ENCODE measurements at places on chromosomes 12 and 14. TPM values are rescaled to one million over a fixed set of nuclear protein-coding genes. Genes with fewer than 3 reads are reported as not detected.

- no peak overlapping the region for H3K4me3 ChIP-seq
- no peak overlapping the region for H3K27ac ChIP-seq
- no peaks in the 10 kb centered on the region for H3K4me1 ChIP-seq
- DNase-seq, result no peak
- H3K36me3 ChIP-seq, result no peaks in the 10 kb centered on the region
- no peaks in the 10 kb centered on the region for H3K27me3 ChIP-seq
Measured at GRCh38 chr12:131276501-131277185, 322.9 kb downstream of the ADGRD1 start.

- H3K27me3 ChIP-seq, result no peaks in the 10 kb centered on the region
- H3K4me3 ChIP-seq, result no peak overlapping the region
- H3K4me1 ChIP-seq, result no peaks in the 10 kb centered on the region
- no peaks in the 10 kb centered on the region for H3K36me3 ChIP-seq
- no peak overlapping the region for H3K27ac ChIP-seq
Measured at GRCh38 chr14:69428289-69428998, 30.0 kb downstream of the SLC39A9 start.

SP1 gene
- total RNA-seq, result 65.6 TPM

GLIPR1L1 gene
- total RNA-seq, result not detected

DNA sequence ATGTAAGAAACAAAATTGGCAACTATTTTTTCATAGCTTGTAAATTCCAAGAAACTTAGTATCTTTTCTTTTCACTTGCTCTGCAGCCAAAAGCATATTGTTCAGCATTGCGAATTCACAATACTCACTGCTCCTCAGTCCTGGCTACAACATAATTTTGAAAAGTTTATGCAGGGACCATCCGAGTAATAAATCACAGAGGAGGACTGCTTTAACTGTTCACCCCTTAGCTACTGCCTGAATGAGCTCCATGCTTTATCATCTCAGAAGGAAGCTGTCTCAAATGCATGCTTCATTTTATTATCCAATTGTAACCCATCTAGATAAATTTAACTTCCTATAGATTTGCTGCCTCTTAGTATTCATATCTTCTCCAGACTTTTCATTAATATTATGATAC, 827.8 kb downstream of the DIO2 start:
- no peak overlapping the region for H3K4me3 ChIP-seq
- no peak overlapping the region for H3K27ac ChIP-seq
- H3K27me3 ChIP-seq, result no peaks in the 10 kb centered on the region
- no peaks in the 10 kb centered on the region for H3K36me3 ChIP-seq
- DNase-seq, result no peak
- H3K4me1 ChIP-seq, result no peaks in the 10 kb centered on the region

DPPA3 gene
- total RNA-seq, result not detected

CRIP1 gene
- 75.4 TPM for total RNA-seq

DNA sequence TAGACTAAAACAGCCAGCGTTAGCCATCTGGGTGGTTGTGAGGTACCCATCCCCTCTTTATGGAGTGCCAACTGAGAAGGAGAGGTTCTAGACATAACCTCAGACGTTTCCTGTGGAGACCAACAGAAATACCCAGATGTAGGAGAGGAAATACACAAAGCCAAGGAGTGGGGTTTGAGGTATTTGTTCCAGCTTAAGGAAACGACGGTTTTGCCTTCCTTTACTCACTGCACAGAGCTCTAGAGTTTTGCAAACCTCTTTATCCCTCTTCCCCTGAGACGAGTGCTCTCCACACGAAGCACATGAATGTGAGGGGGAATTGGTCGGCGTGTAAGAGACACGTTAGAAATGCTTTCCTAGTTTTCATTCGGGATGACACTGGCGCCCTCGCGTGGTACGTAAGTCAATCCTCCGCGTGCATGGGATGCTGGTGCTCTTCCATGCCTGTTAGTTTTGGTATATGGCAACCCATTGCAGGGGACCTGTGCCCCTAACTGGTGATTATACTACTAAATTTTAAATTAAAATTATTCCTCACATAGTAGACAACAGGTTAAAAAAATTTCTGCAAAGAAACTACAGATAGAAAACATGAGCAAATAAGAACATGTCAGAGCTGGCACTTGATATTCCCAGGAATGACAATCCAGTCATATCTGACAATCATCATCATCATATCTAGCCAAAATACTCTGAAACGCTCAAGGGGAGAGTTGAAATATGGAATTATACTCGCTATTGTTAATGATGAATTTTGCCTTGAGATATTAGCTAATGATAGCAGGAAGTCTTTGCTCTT, 121.7 kb downstream of the PPM1H start:
- H3K4me3 ChIP-seq, result peak overlapping the region; percentile 60
- peaks cover 15% of the 10 kb centered on the region for H3K4me1 ChIP-seq
- H3K27ac ChIP-seq, result no peak overlapping the region
- no peaks in the 10 kb centered on the region for H3K36me3 ChIP-seq
- H3K27me3 ChIP-seq, result no peaks in the 10 kb centered on the region

- no peak overlapping the region for H3K4me3 ChIP-seq
- no peak overlapping the region for H3K27ac ChIP-seq
- no peak for DNase-seq
- H3K4me1 ChIP-seq, result no peaks in the 10 kb centered on the region
- H3K36me3 ChIP-seq, result peaks cover 18% of the 10 kb centered on the region
Measured at GRCh38 chr12:2523844-2524243, 270.9 kb upstream of the FKBP4 start.

COQ10A gene
- total RNA-seq, result 26.3 TPM

CLEC7A gene
- 22.6 TPM for total RNA-seq

DDX11 gene
- 23.8 TPM for total RNA-seq

GRCh38 chr12:45615268-45615667, 114.2 kb upstream of the ARID2 start:
- no peaks in the 10 kb centered on the region for H3K4me1 ChIP-seq
- DNase-seq, result no peak
- no peak overlapping the region for H3K4me3 ChIP-seq
- H3K36me3 ChIP-seq, result no peaks in the 10 kb centered on the region

All from thoracic aorta (tissue), 2 donors.